A549 treated with DMSO at 1 μM for 4 hours (cell line): ENCODE measurements at places on chromosomes 11 and 22. TPM values are rescaled to one million over a fixed set of nuclear protein-coding genes. Genes with fewer than 3 reads are reported as not detected.

OR2AT4 gene
- 0.01 TPM in 2 of 5 replicates, not detected in the others for total RNA-seq

OR6A2 gene
- not detected in 5 replicates for total RNA-seq

MRGPRX2 gene
- not detected in 5 replicates for total RNA-seq

OR5B21 gene
- not detected in 5 replicates for total RNA-seq

OR51I1 gene
- total RNA-seq, result not detected in 5 replicates

UBQLNL gene
- 0.03 TPM in 2 of 5 replicates, not detected in the others for total RNA-seq

DDX10 gene
- total RNA-seq, result 58.1 to 72.9 TPM (median 61.7 TPM) in 5 replicates
